Epithelial cell of umbilical artery (primary cell): ENCODE measurements at places on chromosomes 1 and 21. TPM values are rescaled to one million over a fixed set of nuclear protein-coding genes. Genes with fewer than 3 reads are reported as not detected.

The C1orf210 gene
- total RNA-seq = not detected in 2 replicates

The PTPN7 gene
- 0.30 and 3.2 TPM in 2 replicates for total RNA-seq

The AUNIP gene
- 4.5 and 5.5 TPM in 2 replicates for total RNA-seq

The TMEM82 gene
- not detected in 2 replicates for total RNA-seq

The VWA5B1 gene
- total RNA-seq = not detected in 2 replicates

The ANGPTL3 gene
- total RNA-seq = not detected in 2 replicates

The CFAP74 gene
- not detected in 2 replicates for total RNA-seq

The SAMD13 gene
- total RNA-seq = 3.6 and 5.2 TPM in 2 replicates

The OR2G6 gene
- not detected in 2 replicates for total RNA-seq

The CAMTA1 gene
- total RNA-seq = 99.1 and 118 TPM in 2 replicates

The NTMT2 gene
- total RNA-seq = not detected in 2 replicates

The MX2 gene
- total RNA-seq = 3.9 and 102 TPM in 2 replicates

The TEDDM1 gene
- total RNA-seq = not detected in 2 replicates

The HAO2 gene
- total RNA-seq = not detected in 2 replicates

The F11R gene
- total RNA-seq = 104 and 115 TPM in 2 replicates

The ERICH3 gene
- total RNA-seq = not detected in 2 replicates

The TEKT2 gene
- total RNA-seq = 0.15 and 0.32 TPM in 2 replicates

The TCHH gene
- not detected in 2 replicates for total RNA-seq

The MIXL1 gene
- total RNA-seq = 0.32 TPM in 1 of 2 replicates, not detected in the other

The SNX7 gene
- 54.9 and 67.6 TPM in 2 replicates for total RNA-seq

The HCRTR1 gene
- total RNA-seq = under 0.01 and 1.1 TPM in 2 replicates

The FCRL2 gene
- total RNA-seq = not detected in 2 replicates

The KRTAP10-6 gene
- total RNA-seq = not detected in 2 replicates

The FAM72B gene
- total RNA-seq = 2.9 and 4.0 TPM in 2 replicates

The CFAP141 gene
- not detected in 2 replicates for total RNA-seq

The SPRR1A gene
- not detected in 2 replicates for total RNA-seq

The CENPF gene
- 44.5 and 52.4 TPM in 2 replicates for total RNA-seq
